ENCODE measurements at places on chromosomes 7 and 10.

GRCh38 chr7:139861803-139862202 is 32.7 kb downstream of the TBXAS1 start:
- DNase-seq = no peak

DNA sequence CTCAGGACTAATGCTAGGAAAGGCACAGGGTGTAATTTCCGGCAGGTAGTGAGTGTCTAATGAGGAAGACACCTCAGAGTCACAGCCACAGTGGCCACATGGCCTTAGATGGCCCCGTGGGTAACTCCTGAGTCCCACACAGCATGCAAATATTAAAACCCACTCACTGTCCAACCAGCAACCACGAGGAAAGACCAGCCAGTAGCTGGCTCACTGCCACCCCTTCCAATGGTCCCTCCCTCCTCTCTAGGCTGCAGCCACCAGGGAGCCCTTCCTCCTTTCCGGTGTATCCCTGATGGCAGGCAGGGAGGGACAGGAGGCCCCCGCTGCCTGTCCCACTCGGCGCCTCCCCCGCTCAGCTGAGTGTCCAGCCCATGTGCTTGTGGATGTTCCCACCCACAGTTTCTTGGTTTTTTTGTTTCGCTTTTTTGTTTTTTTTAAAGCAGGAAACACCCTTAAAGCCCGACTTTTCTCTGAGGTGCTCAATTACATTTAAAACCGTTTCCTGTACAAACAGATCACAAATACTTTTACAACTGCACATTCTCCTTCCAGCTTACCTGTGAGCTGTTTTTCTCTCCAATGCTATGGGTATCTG is 9.2 kb downstream of the BNIP3 start:
- no peak for DNase-seq

DNA sequence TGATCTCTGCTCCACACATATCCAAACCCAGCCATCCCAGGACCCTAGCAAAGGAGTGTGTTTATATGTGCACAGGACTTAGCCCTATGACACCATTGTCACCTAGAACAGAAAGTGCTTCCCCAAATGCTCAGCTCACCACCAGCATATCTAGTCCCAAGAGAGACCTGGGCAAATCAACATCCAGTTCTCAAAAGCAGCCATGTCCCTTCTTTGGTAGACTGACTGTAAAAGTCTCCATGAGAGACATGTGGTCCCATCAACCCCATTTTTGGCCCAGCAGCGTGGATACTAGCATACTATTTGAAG is 20.9 kb upstream of the ARHGAP22 start:
- no peak for DNase-seq

DNA sequence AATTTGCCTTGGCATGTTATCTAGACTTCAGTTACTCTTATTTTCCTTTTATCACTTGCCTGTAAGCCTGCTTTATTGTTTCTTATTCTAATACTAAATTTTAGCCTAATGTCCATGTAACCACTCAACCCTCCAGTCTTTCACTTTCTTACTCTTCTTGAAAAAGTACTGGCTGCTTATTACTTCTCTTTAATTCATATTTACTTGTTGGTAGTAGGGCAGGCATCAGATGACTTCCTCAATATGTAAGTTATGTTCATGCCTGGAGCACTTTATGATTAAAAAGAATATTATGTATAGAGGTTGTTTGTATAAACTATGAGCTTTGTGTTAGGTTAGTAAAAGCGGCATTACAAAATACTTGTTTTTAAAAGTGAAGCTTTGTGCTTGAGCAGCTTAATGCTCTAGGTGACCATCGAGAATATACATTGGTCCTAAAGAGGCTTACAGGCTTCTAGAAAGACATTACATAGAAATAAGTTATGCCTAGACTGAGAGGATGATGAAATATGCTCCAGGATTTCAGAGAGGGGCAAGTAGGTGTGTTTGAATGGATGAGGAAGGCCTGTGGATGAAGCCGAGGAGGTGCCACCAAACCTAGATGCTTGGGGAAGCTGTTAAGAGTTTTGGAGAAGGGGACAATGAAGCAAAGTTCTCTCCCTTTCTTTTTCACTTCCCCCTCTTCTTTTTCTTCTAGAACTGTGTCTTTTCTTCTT is 207.1 kb upstream of the HDAC9 start:
- DNase-seq = no peak

- no peak for DNase-seq
Observed at GRCh38 chr7:102104245-102104644, 182.4 kb upstream of the SH2B2 start.

DNA sequence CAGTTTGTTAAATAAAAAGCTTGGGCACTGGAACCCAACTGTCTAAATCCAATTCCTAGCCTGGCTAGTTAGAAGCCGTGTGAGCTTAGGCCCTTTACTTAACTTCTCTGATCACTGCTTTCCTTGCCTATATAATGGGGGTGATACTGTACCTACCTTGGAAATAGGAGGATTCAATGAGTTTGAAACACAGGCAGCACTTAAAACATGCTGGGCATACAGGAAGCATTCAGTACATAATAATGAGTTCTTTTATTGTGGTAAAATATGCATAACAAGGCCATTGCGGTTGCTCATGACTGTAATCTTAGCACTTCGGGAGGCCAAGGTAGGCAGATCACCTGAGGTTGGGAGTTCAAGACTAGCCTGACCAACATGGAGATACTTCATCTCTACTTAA is 47.4 kb upstream of the SEPHS1 start:
- no peak for DNase-seq

DNA sequence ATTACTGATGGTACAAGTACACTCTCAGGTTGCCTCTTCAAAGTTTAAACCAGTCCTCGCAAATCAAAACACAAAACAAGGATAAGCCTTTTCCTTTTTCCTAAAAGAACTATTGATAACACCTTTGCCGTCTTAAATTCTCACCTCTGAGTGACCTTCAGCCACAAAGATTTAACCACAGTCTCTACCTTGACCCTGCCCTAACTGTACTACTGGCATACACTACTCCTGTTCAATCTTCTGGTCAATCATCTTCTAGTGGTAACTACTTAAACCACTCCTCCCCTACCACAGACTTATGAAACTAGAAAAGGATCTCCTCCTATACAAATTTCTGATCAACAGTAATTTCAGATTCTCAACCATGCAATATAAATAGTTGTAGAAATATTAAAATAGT is 15.1 kb downstream of the UPF2 start:
- no peak for DNase-seq

GRCh38 chr7:155996718-155997280 is 184.5 kb upstream of the SHH start:
- no peak for DNase-seq

DNA sequence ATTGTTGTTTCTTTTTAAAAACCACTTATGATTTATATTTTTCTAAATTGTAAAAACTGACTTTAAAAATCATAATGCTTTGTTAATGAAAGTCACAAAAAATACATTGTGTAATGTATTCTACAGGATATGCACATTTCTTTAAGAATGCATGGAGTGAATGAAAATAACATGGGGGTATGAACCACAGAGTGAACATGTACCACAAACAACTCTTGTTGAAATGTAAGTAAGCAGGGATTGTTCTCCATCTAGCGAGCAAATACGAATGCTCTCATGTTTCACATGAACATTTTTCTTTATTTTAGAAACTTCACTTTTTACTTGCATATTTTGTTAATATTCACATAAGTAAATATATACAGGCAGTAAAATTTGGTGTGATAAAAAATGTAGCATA is 35.6 kb upstream of the LAMB4 start:
- no peak for DNase-seq

Measured in mesendoderm (in vitro differentiated cells).